ENCODE measurements at places on chromosomes 2 and 18. TPM values are rescaled to one million over a fixed set of nuclear protein-coding genes. Genes with fewer than 3 reads are reported as not detected.

DNA sequence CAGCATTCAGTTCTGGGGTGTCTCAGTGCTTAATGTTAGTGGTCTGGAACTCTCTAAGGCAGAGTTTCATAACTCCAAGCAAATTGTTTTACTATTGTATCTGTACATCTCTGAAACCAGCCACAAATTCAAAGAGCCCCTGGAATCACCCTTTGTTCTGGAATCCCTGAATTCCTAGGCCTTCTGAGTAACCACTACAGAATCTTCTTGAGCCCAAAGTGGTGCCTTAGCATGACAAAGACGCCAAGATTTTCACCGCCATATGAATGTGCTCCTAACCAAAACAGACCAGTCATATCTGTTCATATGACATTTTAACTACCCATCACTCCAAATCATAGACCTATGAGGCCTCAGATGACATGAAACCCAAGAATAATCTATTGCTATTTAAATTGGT is 668.1 kb downstream of the EPHA4 start:
- H3K27me3 ChIP-seq = no peaks in the 10 kb centered on the region
- no peak for DNase-seq
- no peak overlapping the region for H3K4me3 ChIP-seq
- H3K36me3 ChIP-seq = no peaks in the 10 kb centered on the region
- H3K27ac ChIP-seq = no peak overlapping the region

- H3K27ac ChIP-seq = no peak overlapping the region
- H3K27me3 ChIP-seq = no peaks in the 10 kb centered on the region
- no peaks in the 10 kb centered on the region for H3K4me1 ChIP-seq
These were observed 224.7 kb downstream of the SLC8A1 start for GRCh38 chr2:40227210-40227609.

Gene DUSP2
- total RNA-seq = 4.4 TPM

Gene ITPRID2
- total RNA-seq = 242 TPM
